ENCODE measurements at places on chromosomes 5 and 9.

DNA sequence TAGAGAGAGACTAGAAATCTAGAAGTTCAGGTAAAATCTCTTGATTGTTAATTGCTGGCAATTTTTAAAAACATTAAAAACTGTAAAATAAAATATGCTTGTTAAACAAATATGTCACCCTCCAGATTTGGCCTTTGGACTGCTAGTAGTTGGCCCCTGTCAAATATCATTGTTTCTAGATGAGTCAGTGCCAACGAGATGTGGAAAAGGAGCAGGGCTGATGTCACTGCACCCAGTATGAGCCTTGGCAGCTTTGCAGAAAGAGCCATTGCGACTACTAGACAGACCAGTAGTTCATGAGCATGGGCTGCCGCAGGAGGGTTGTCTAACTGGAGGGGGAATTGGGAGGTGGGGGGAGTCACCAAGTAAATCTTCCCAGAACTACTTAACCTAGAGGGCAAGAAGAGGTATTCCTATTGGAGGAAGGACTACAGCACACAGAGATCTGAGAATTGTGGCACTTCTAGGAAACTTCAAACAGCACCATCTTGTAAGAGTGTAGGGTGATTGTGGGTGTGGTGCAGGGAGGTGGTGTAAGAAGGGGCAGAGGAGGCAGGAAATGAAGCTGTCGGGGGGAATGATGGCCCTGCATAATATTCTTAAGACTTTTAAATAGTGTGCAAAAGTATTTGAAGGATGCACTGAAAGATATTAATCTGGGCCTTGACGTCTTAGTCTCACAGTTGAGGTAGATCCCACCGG lies 7.1 kb upstream of the DOCK2 start:
- DNase-seq: no peak

DNA sequence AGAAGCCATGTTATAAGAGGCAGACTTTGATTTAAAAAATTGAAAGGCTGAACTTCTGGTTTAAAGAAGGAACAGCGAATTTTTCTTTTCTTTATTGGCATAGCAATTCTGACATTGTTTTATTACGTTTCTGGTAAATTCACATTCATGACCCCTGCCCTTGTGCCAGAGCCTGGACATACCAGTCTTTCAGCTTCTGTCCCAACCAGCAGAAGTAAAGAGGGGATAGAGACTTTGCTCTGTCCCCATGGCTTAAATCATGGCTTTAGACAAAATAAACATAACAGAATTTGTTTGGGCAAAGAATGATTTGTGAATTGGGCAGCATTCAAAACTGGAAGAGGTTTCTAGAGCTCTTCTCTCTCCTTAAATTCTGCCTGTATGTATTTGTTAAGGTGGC lies 15.3 kb downstream of the CAST start:
- no peak for DNase-seq

GRCh38 chr5:52791366-52791765 lies 3.6 kb downstream of the ITGA1 start:
- DNase-seq: no peak

DNA sequence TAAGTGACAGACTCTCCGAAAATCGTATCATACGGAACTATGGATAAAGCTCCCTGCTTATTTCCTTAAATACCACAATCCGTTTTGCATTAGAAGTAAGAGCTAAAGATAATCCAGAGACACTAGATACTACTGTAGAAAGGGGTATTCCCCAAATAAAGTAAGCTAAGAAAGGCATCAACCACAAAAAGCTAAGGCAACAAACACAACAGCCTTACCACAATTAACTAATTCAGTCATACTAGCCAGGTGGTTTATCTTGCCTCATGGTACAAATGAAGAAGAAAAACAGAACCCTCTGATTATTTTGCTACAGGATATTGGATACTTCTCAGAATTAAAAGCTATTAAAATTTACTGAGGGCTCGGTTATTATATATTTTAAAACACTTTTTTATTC lies 14.1 kb downstream of the ERP44 start:
- DNase-seq: no peak

DNA sequence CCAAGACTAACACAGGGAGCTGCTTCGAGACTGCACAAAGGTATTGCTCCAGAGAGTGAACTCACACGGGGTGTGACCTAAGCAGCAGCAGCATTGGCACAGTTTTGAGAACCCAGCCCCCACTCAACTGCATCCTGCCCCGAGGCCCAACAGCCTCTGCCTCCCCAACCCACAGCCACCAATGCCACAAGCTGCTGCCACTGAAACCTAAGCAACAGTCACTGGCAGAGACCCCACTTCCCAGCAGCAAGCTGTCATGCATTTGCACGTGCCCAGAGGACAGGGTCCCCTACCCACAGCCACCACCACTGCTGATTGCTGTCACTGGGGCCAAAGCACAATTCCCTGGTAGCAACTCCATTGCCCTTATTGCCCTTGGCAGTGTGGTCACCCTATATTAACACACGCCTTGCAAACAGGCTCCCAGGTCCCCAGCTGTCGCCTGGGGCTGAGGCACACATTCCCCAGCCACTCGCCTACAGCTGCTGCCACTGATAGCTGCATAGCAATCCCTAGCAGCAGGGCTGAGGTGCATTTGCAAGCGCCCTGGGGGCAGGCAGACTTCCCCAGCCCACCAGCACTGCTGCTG lies 141.0 kb downstream of the AGTPBP1 start:
- no peak for DNase-seq

DNA sequence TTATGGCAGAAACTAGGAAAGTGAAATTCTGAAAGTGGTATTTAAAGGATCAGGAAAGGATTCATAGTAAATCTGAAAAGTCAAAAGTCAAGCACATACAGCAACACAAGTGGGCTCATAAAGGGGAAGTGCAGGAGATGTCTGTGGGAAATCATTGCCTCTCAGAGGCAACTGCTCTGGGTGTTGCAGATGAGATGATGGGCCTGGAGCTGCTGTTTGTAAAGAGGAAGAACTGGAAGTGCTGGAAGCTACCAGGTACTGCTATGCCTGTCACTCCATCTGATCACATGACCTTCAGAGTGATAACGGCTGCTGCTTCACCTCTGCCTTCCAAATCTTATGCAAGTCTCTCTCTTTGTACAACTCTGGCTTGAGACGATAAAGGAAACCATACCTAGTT lies 55.9 kb downstream of the ADRB2 start:
- no peak for DNase-seq

- no peak for DNase-seq
Measured at GRCh38 chr9:73091909-73092308, 59.8 kb upstream of the ANXA1 start.

- DNase-seq: no peak
Measured at GRCh38 chr5:158388021-158388420, 529.1 kb upstream of the CLINT1 start.

DNA sequence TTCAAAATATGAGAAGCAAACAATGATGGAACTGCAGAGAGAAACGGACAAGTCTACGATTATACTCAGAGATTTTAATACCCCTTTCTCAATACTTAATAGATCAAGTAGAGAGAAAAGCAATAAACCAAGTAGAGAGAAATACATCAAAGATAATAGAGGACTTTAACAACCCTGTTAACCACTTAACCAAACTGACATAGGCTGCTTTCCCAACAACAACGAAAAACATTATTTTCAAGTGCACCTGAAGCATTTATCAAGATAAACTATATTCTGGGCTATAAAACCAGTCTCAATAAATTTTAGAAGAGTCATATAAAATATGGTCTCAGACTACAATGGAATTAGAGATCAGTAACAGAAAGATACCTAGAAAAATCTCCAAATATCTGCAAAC lies 67.4 kb downstream of the GNAQ start:
- no peak for DNase-seq

GRCh38 chr5:144711172-144711571 lies 540.5 kb downstream of the KCTD16 start:
- no peak for DNase-seq

DNA sequence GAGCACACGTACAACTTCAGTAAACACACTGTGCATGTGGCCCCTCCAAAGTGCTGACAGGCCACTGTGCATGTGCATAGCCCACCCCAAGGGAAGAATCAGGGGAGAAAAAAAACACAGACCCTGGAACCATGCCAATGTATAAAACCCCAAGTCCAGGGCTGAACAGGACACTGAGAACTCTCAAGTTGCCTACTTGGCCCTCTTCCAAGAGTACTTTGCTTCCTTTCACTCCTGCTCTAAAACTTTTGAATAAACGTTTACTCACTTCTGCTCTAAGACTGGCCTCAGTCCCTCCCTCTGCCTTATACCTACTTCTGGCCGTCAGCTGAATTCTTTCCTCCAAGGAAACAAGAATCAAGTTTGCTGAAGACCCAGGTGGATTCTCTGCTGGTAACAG lies 77.7 kb upstream of the NFIB start:
- DNase-seq: no peak

GRCh38 chr5:164300295-164300694 lies 794.9 kb downstream of the MAT2B start:
- DNase-seq: no peak

DNA sequence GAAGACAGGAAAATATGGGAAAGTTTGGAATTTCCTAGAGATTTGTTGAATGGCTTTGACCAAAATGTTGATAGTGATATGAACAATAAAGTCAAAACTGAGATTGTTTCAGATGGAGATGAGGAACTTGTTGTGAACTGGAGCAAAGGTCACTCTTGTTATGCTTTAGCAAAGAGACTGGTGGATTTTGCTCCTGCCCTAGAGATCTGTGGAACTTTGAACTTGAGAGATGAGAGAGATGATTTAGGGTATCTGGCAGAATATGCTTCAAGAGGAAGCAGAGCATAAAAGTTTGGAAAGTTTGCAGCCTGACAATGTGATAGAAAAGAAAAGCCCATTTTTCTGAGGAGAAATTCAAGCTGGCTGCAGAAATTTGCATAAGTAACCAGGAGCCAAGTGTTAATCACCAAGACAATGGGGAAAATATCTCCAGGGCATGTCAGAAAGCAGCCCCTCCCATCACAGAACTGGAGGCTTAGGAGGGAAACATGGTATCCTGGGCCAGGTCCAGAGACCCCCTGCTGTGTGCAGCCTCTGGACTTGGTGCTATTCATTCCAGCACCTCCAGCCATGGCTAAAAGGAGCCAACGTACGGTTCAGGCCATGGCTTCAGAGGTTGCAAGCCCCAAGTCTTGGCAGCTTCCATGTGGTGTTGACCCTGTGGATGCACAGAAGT lies 114.3 kb upstream of the STARD4 start:
- no peak for DNase-seq

- DNase-seq: no peak
Measured at GRCh38 chr9:17852108-17852507, 273.2 kb downstream of the SH3GL2 start.

DNA sequence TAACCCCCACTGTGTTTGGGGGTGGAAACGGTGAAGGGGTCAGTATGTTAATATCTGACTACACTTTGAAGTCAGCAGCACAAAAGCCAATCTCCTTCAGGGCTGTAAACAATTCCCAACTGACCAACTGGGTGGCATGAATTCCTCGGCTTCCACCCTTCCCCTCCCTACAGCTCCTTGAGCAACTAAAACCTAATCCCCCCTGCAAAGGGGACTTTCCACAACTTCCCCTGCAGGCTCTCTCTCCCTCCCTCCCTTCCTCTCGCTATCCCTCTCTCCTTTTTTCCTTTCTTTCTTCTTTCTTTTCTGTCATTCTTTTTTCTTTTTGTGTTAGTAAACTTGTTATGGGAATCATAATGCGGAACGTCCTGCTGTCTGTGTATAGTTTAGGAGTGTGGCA lies 65.1 kb upstream of the PTCH1 start:
- DNase-seq: no peak

GRCh38 chr9:20940447-20941173 lies 90.8 kb downstream of the HACD4 start:
- no peak for DNase-seq

GRCh38 chr5:5885782-5886181 lies 463.3 kb downstream of the ICE1 start:
- no peak for DNase-seq

- no peak for DNase-seq
Measured at GRCh38 chr5:62288118-62288517, 17.9 kb upstream of the KIF2A start.

GRCh38 chr9:93994132-93994531 lies 39.0 kb upstream of the BARX1 start:
- DNase-seq: no peak

GRCh38 chr5:100823812-100824211 lies 79.3 kb downstream of the ST8SIA4 start:
- no peak for DNase-seq

GRCh38 chr9:69946800-69947437 lies 96.7 kb upstream of the MAMDC2 start:
- no peak for DNase-seq

- no peak for DNase-seq
Measured at GRCh38 chr9:113566016-113566711, 102.6 kb downstream of the RGS3 start.

- DNase-seq: no peak
Measured at GRCh38 chr5:151257731-151258181, 4.8 kb downstream of the GM2A start.

- no peak for DNase-seq
Measured at GRCh38 chr9:137373611-137373980, 49.4 kb downstream of the EXD3 start.

DNA sequence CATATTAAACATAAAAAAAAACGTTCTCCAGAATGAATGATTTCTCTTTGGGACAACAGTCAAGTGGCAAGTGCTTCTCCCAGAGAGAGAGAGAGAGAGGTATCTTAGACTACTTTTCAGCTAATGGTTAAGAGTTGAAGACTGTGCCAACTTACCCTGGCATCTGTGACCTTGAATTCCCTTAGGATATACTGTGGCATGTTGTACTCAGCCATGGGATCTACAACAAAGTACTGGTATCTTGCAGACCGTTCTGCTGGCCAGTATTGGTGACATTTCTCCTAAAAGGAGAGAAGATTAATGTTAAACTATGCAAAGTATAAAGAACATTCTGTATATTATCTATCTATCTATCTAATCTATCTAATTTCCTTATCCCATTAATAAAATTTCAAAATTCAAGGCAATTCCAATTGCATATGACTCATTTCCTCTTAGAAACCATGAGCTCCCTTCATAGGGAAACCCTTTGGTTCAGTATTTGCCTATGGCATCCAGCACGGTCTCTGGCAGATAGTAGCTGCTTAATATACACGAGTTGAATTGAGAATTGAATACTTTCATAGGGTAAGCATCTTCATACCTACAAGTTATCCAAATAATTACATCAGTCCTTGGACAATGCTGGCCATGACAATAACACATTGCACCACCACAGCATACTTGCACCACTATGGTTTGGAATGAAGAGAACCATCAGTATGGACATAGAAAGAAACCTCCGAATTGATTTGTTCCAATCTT lies 539.4 kb upstream of the DMAC1 start:
- DNase-seq: no peak
